ENCODE measurements at places on chromosomes 4 and X.
A peak's percentile ranks its signal among the peaks of the same experiment; 100 is the strongest.

DNA sequence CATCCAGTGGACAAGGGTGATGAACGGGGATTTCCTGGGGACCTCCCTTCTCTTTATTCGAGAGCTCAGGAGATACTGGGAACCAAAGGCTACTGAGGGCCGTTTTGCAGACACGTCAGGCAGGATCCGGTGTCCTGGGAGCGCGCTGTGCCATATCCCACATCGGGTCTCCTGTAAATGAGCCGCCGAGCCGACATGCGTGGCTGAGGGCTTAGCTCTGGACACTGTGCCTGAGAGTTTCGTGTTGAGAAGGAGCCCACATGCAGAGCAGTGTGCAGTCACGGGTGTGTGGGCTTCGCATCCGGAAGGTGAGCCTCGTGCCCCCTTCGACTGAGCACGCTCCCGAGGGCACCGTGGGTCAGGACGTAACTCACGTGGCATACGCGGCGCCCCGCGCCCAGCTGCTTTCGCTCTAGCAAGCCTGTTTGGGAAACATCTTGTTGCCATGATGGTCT, 28.5 kb upstream of the HGFAC start:
- DNase-seq: no peak

DNA sequence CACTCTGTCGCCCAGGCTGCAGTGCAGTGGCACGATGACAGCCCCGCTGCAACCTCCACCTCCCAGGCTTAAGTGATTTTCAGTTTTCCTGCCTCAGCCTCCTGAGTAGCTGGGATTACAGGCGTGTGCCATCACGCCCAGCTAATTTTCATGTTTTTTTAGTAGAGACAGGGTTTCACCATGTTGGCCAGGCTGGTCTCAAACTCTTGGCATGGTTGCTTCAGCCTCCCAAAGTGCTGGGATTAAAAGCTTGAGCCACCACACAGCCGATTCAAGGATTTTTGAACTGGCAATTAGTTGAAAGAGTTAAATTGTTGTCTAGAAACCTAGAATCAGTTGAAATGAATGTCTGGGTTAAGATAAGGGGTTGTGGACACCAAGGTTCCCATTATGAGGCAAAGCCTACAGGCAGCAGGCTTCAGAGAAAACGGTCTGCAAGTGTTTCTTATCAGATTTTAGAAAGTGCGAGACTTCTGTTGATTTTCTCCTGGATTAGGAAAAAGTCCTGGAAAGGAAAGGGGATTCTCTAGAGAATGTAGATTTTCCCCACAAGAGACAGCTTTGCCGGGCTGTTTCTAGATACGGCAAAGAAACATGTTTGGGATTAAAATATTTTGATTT, 8.3 kb upstream of the CCNI start:
- no peak for DNase-seq

DNA sequence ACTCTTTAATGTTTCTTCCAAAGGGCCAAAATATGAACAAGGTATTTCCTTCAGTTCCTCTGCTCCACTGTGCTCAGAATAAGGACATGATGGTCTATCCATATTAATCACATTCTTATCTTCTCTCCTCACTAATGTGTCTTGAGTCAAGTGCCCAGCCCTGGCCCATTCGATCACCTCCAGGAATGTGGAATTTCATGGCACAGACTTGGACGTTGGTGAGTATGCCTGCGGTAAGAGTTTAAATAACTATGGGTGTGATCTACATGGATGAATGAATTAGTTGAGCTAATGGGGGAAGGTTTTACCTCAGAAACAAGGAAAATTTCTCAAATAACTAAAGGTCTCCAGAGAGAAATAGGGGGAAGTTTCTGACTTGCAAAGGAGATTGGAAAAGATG, 174.0 kb downstream of the NPFFR2 start:
- DNase-seq: no peak

DNA sequence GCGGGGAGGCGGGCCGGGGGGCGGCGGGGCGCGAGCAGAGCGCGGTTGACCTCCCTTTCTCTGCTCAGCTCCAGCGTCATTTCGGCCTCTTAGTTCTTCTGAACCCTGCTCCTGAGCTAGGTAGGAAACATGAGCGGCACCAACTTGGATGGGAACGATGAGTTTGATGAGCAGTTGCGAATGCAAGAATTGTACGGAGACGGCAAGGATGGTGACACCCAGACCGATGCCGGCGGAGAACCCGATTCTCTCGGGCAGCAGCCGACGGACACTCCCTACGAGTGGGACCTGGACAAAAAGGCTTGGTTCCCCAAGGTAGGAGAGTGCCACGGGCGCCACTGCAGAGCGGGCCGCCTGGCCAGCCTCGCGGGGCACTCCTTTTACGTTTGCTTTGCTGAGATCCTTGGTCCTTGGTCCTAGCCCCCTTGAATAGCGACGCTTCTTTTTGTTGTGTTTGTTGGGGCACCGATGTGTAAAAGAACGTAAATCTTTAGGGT, at the start of gene HTATSF1:
TSS of gene HTATSF1 (plus strand) at position 37 of the 497 bp plus-strand sequence. CDS start at position 130, 93 bp downstream.
- no peak for DNase-seq

GRCh38 chr4:100525686-100526085, 7.9 kb upstream of the EMCN start:
- no peak for DNase-seq

GRCh38 chr4:168398589-168398988, 80.0 kb upstream of the DDX60 start:
- no peak for DNase-seq

GRCh38 chr4:78129383-78130108, 72.4 kb downstream of the FRAS1 start:
- DNase-seq: no peak

- no peak for DNase-seq
Observed at GRCh38 chr4:40190019-40190418, 6.8 kb upstream of the RHOH start.

- no peak for DNase-seq
Observed at GRCh38 chr4:153362184-153362583, 17.7 kb downstream of the MND1 start.

DNA sequence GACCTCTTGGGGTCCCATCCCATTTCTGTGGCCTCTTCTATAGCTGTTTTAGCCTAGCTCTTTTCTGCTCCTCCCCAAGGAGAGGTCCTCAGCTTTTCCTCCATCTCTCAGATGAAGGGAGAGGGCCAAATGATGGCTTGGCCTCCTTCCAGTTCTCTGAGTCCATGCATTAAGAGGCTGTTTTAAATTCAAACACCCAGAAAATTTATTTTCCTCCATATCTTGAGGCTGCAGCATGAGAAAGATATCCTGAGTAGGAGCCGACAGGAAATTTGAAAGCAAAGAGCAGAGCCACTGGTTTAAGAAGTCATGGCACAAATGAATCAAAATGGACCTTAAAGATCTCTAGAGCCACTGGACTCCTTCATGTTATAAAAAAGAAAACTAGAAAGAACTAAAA, 558.8 kb downstream of the MID1IP1 start:
- no peak for DNase-seq

DNA sequence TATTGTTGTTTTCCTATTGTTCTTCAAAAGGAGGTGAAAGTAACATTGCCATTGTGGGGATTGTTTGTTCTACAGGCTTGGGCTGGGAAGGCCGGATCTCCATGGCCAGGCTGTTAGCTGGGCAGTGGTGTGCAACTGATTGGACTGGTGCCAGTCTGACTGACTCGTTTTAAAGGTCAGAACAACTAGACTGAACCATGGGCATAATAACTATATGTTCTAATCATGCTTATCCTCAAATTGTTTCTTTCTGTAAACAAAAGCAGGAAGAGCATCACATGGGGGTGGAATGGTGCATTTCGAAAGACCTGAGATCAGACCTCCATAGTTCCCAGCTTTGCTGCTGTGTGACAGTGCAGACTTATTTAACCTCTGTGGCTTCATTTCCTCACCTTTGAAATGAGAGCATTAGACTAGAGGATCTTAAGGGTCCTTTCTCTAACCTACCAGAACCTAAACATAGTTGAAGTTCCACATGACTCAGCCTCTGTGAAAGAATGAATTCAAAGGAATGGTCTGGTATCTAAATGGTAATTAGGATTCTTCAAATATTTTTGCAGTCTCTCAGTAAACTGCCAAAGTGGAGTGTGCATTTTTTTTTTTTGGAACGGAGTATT, 66.7 kb upstream of the PGRMC2 start:
- no peak for DNase-seq

DNA sequence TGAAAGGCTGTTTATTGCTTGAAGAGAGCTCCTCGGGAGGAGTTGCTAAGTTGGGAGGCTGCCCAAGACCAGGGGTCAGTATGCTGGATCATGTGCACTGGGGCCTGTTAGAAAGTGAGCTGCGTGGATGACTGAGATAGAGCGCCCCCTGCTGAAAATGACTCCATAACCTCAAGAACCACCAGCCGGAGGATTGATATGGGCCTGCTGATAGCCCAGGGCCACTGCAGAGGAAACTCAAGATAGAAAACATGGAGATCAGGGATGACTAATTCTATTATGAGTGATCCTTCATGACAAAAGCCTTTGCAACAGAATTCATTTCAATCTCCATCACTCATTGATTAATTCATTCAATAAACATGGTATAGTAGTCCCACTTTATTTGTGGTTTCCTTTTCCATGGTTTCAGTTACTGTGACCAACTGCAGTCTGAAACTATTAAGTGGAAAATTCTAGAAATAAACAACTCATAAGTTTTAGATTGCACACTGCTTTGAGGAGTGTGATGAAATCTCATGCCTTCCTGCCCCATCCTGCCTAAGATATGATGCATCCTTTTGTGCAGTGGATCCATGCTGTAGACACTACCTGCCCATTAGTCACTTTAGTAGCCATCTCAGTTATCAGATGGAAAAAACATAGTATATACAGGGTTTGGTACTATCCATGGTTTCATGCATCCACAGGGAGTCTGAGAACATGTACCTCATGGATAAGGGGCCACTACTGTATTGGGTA, 126.7 kb upstream of the MBNL3 start:
- DNase-seq: peak; percentile 13

- DNase-seq: no peak
Observed at GRCh38 chrX:31268359-31268758, 196.5 kb upstream of the FTHL17 start.

DNA sequence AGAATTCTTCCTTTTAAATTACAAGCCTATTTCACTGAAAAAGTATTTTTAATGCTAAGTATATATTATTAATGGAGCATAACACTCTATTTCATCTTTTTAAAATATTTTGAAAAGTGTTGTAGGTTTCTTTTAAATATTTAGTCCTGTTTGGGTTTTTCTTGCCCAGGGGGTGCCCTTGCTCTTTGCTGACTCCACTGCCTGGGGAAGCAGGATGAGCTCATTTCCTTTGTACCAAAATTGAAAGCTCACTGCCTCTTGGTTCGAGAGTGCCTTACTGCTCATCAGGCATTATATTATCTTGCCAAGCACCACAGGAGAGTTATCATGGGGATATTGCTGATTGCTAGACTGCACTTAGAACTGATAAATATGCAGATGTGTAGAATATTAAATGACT, 819.2 kb downstream of the PCDH18 start:
- DNase-seq: no peak

All from activated B cell treated with CpG ODN at 0.5 μM for 24 hours (primary cell).